Activated CD4-positive, alpha-beta T cell treated with anti-CD3 and anti-CD28 coated beads for 36 hours (primary cell): ENCODE measurements at places on chromosomes 2 and 18.

GRCh38 chr2:5098286-5098685 lies 593.9 kb upstream of the SOX11 start:
- no peak for DNase-seq

DNA sequence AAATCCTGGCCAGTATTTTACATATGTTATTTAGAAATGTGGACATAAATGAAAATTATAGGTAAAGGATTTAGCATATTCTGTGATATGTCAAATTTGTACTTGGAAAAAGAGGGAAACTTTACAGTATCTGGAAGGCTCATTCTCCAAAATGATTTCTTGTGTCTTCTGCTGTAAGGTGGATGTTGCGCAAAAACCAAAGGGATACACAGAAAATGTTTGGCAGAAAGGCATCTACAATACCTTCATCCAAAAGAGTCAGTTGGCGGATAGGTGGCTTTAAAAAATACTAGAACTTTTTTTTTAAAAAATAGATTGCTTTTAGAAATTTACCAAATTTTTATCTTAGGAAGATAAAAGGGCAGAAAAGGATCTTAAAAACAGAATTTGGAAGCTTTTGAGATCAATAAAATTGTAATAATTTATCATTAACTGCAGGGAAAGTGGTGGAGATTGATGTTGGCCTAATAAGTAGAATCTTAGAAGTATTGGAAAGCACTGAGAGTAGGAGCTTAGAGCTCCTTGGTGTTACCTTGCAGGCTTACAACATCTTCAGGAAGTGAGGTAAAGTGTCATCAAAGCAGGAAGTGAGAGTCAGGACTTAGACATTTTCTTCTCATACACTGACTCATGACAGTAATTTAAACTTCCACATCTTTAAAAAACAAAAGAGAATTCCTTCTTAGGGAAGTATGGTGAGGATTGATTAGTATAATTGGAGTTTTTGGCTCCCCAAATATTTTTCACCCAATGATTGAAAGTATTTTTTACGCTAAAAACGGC lies 2.1 kb downstream of the NABP1 start:
- DNase-seq = no peak

GRCh38 chr18:74604774-74605173 lies 7.1 kb downstream of the ZNF407 start:
- no peak for DNase-seq

DNA sequence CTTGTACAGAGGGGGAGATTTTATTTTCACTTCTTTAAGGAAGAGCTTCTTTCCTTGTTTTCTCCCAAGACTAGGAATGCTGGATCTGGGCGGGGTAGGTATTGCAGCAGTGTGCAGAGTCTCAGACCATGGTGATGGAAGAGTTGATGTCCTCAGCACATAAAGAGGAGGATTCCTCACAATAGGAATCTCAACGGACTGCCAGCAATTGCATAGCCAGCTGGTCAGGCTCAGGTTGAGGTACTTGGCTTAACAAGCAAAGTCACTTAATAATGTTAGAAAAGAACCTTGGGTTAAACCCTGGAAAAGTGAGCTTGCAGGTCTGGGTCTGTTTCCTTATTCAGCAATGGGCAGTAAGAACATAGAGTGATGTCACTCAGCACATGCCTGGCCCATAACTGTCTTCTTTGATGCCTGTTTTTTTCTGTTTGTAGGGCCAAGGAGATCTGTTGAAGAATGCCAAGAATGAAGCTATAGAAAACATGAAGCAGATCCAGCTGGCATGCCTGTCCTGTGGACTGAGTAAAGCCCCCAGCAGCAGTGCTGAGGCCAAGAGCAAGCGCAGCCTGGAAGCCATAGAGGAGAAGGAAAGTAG lies 342.1 kb downstream of the PLCL1 start:
- no peak for DNase-seq

- no peak for DNase-seq
These were observed 24.9 kb downstream of the TET3 start for GRCh38 chr2:74009577-74009976.

DNA sequence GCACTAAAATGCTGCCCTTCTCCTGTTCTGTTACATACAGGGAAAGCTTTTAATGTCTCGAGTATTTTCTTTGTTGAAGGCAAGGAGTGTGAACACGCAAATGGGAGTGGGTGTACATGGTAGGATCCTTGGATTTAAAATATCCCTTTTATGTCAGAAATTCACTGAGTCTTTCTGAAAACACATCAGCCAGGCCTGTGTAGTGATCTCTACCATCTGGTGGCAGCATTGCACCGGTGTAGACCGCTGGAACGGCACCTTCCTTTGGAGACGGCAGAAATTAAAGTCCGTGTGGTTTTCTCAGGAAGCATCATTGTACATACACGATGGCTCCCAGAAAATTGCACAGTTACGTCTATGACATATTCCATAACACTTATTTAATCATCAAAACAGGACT lies 515.8 kb downstream of the GALR1 start:
- peak; percentile 42 for DNase-seq

DNA sequence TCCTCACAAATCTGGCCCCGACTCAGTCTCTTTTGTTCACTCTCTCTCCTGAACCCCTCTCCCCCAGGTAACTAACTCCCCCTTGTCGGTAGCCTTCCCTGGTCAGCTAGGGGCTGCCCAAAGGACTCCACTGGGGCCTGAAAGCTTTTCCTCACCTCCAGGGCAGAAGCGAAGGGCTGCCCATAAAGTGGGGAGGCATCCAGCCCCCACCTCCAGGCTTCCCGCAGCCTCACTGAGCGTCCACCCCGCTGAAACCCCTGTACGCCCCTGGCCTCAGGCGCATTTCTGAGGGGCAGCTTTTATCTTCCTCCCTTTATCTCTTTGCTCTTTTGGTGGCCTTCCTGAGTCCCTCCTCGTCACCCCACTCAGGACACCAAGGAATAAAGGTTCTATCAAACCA lies 249.3 kb downstream of the CYP26B1 start:
- no peak for DNase-seq

- DNase-seq = no peak
These were observed 48.7 kb downstream of the ATOH8 start for GRCh38 chr2:85802354-85803103.

DNA sequence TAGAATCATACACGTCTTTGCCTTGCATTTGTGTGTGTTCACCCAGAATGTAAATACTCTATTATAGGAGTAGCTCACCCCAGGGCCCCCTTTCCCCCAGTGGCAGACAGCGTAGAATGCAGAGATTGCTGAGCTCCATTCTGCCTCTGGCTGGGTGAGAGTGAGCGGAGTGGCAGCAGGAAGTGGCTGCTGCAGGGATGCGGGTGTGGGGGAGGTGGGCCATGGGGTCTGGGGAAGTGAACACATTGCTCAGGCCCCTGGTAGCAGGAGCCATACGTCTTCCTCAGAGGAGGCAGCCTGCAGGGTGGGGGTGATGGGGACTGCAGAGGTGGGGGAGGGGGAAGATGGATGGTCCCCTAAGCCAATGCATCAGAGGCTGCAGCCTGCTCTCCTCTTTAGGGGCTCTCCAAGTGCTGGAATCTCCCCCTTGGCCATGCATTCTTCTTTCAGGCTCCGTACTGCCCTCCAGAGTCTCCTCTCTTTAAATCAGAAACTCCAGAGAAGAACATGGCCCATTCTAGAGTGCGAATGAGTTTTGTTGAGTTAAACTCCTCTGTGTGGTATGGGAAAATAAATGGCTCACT lies 72.2 kb downstream of the CELF4 start:
- no peak for DNase-seq
